ENCODE measurements at places on chromosomes 6 and 20. TPM values are rescaled to one million over a fixed set of nuclear protein-coding genes. Genes with fewer than 3 reads are reported as not detected.

GRCh38 chr20:43840382-43841070 lies 74.1 kb upstream of the TOX2 start:
- DNase-seq: peak; percentile 67

Gene RALY
- 195 TPM for total RNA-seq

Gene PARD6B
- 24.7 TPM for total RNA-seq

GRCh38 chr6:66940003-66940402 lies 1233.0 kb upstream of the EYS start:
- DNase-seq: peak; percentile 4

GRCh38 chr6:124026694-124027093 lies 223.0 kb downstream of the NKAIN2 start:
- no peak for DNase-seq

DNA sequence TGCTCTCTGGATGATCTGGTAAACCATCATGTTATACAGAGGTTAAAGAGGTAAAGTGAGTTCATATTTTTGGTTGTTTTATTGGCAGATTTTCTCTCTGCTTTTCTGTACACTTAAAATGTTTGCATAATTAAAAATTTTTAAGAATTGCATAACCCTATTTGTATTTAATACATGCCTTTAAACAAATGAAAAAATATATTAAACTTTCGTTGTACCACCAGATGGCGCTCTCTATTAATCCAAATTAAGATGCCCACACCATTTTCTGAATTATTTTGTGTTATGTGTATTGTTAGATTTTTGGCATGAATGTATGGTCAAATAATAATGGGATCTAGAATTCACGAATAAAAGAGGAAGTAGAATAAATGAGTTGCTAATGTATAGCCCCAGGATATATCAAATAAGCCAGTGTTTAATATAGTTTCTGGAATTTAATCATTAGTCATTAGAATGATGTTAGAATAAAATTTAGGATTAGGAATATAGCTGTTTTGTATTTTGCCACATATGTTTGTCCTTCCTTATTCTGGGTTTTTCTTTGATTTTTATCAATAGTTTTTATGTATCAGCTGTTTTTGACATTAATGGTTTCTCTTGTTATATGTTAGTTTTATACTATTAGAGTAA lies 38.9 kb downstream of the SMAP1 start:
- DNase-seq: peak; percentile 59

DNA sequence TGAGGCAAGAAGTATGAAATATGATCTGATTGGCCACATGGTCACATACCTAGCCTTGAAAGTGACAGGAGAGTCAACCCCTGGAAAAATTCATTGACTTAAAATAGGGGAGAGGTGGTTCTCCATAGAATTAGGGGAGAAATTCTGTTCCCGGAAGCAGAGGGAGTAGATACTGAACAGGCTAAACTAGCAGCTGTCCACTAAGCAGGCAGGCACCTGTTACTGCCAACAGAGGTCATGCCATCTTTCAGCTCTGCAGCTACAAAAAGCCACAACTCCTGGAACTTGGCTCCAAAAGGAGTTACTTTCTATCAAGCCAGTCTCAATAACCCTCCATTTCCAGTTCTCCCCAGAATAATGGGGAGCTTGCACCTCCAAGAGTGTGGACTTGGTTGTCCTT lies 352.5 kb downstream of the MAFB start:
- no peak for DNase-seq

DNA sequence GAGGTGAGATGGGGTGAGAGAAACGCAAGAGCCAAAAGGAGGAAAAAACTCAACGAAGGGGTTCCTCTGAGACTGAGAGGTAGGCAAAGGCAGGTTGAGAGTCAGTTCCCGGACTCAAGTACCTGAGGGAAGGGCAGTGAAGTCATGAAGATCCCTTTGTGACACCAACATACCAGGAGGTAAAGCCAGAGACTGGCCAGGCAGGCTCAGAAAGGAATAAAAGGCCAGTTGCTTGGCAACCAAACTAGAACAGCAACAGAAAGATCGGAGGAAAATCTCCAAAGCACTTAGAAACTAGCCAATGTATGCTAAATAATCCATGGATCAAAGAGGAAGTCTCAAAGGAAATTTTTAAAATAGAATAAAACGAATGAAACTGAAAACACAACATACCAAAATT lies 209.8 kb upstream of the PROKR2 start:
- DNase-seq: no peak

GRCh38 chr6:131096786-131097185 lies 33.7 kb upstream of the EPB41L2 start:
- no peak for DNase-seq

Gene GPX5
- not detected for total RNA-seq

Data from A673 (cell line).